CD4-positive, alpha-beta T cell treated with Interleukin-2 at 100 ng/mL for 4 hours (primary cell): ENCODE measurements at places on chromosomes 5 and 9.

DNA sequence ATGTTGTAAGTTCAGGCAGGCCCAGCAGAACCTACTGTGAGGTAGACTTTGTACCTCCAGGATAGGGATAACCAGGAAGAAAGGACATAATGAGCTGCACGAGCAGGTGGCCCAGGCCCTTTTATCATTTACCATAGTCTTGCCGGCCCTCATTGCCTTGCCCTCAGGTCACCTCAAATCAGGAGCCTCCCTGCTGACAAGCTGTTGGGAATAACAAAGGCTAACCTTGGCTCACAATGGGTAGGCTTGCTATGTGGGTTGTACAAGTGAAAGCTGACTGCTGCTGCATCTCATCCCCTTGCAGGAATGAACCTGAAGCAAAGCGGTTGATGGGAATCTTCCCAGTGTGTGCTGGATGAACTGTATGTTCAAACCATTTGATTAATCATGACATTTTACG, 159.5 kb upstream of the ACTBL2 start:
- no peak for DNase-seq

GRCh38 chr5:38681029-38681706, 124.7 kb upstream of the LIFR start:
- no peak for DNase-seq

DNA sequence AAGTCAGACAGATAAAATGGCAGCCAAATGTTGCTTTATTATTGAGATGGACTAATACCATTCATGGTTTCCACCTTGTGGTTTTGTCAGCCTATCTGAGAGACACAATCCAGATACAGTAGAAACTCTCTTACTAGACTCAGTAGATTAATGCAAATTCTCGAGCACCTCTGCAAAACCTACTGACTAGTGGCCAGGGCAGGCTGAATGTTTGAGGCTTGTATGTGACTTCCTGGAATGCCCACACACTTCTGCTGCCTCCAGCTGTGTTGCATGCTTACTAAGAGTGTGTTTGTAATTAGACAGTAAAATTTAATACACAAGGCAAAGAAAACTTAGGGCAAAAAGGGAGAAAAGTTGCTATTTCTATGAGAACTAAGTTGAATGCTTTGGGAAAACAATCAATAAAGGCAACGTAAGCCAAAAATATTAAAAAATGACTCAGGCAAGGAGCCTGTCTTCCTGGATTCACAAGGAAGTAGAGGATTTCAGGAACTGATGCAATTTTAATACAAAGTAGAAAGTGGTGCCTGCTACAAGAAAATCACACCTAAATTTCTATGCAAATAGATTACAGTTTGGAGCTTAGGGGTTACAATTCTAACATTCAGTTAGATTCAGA, 30.2 kb upstream of the CCNG1 start:
- DNase-seq, result no peak

DNA sequence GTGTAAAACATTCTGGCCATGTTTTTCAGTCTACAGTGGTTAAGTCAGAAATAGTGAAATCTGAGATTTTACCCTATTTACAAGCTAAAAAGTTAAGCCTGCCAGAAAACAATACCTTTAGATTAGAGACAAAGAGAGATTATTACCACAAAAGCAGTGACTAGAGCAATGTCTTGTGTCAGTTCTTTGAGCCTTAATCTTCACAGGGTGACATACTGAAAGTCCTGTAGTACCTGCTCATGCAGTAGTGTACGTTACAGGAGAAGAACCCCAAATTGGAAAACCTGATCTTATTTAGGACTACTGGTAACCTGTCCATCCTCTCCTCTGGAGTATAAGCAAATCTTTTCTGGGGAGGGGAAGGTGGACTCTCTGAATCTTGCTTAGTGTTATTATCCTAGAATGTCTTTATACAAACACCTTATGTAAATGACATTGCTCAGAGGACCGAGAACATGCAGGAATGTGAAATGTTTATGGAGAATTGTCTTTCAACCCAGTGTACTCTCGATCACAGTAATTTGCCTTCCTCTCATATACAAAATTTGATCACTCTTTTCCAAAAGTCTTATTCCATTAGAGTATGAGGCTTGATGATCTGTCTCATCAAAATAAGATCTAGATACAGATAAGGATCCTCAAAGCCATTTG, 55.7 kb downstream of the ERBIN start:
- DNase-seq, result no peak

DNA sequence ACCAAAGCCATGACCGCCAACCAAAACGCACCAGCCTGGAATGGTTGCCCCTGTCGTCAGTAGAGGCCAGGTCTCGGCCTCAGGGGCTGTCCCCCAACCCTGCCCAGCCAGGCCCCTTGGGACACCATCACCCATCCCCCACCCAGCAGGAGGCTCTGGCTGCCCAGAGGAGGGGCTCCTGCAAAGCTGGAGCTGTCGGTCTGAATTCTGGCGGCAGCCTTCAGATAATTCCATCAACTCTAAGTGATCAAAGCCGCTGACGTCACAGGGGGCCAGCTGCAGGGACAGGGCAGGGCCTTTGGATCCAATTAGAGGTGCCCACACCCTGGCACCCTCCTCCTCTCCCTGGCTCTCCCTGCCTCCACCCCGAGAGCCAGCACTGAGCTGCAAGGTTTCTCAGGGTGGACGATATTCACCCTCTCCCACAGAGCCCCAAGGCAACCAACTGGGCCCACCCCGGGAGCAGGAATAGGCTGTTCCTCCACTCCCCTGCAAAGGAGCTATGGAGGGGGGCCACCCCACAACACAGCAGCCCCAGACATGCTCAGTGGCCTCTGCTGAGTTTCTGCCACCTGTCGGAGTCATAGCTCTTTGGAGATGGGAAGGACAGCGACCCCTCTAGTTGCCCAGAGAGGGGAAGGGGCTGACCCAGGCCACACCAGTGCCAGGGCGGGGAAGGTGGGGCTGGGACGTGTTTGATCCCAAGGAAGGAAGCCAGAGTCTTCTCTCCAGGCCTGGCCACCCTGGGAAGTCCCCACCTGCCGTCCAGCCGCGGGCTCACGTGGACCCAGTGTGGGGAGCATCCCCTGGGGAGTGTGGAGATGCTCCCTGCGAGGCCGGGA, 78.4 kb downstream of the NTNG2 start:
- no peak for DNase-seq

DNA sequence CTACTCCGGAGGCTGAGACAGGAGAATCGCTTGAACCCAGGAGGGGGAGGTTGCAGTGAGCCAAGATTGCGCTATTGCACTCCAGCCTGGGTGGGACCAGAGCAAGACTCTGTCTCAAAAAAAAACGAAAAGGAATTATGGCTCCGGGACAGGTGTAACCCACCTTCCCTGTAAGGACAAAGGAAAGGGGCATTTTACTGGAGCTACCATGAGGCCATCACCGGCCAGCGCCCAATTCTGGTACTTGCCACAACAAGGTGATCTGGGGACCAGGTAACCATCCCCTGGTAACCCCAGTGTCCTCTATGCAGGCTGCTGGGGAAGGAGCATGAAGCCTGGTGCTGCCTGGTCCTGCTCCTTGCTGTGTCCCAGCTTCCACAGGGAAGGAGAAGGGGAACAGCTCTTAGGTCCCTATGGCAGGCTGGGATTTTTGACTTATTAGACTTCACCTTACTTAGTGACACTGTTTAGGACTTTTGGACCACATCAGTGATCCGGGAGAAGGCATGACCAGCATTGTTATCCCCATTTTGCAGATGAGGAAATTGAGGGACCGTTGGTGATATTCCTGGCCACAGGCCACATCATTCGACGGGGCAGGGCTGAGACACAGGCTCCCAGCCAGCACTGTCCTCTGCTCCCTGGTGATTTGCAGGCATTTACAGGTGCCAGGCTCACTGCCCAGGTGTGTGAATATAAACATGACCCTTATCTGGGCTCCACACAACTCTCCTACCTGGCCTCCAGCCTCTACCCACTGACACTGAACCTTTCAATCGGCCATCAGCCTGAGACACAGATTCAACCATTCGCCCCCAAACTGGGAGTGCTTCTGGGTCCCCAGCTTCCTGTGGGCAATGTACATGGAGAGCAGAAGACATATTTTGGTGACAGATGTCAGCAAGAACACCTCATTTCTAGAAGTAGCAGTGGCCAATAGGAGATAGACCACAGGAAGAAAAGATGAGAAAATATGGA, 26.5 kb upstream of the ABO start:
- DNase-seq, result no peak

- no peak for DNase-seq
Observed at GRCh38 chr5:65395526-65396155, 86.1 kb downstream of the ADAMTS6 start.

GRCh38 chr9:136327304-136327974, at the start of gene GPSM1:
GPSM1 (plus strand) TSS chr9:136327539; CDS start chr9:136327696, 157 bp downstream.
- DNase-seq, result peak; percentile 23

DNA sequence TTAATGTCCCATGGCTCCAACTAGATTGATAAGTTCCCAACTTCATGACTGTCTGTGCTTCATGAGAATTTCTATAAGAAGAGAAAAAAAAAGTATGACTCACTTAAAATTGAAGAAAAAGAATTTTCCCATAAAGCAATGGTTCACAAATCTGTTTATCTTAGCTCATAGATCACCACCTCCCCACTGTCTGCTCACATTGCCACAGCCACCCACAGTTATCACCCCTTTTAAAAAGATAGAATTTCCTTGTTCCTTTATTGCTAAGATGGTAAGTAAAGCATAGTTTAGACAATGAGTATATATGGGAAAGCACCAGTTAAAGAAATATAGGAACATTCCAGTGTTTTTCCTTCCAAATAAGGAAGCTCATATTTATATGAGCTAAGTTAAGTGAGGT, 67.1 kb downstream of the ALDH7A1 start:
- no peak for DNase-seq

DNA sequence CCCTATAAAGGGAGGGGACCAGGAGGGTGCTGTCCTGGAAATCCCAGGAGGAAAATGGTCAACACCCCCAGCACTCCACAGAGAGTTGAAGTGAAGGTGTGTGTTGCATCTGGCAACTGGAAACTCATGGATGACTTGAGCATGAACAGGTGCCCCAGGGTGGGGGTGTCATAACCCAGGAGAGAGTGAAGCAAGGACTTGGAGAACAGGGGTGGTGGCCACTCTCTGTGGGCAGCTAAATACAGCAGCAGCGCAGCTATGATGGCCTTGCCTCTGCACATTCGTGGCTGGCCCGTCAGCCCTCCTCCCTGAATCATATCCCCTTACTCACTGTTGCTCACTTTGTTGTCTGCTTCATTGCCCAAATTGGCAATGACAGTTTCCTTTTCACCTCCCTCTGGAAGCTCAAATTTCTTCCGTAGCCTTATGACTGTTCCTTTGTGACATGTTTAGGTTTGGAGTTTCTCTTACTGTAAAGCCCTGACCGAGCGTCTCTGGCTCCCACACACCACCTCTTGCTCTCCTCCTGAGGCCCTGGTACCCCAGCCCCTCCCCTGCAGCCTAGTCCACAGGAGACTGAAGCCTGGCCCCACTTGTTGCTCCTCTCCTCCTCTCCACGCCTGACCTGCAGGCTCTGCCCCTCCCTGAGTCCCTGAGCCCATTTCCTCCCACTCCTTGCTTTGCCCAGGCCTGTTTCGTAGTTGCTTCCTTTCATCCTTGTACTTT, 185.8 kb downstream of the CD180 start:
- no peak for DNase-seq

GRCh38 chr5:139251281-139251687, 42.3 kb upstream of the MATR3 start:
- DNase-seq, result peak; percentile 55

DNA sequence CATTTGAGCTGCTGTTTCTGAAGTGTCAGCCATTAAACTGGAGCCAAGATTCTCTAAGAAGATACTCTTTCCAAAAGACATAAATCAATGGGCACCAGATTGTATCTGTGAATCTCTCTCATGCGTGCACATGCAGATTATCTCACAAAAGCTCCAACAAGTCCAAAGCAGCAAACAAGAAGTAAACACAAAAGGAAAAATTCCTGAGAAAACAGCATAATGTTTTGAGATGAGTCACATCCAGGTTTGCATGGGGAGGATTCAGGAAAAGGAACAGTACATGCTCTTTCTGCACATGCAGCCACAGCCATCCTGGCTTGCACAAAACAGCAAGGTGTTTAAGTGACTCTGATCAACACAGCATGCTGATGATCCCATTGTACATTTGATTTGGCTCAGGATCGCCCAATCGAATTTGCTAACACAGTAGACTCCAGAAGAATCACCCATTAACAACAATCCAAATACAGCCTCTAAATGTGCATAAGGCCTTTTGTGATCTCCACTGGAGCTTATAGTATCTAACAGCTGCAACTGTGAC, 143.1 kb downstream of the ELAVL2 start:
- no peak for DNase-seq

- no peak for DNase-seq
Observed at GRCh38 chr5:31237174-31237573, 43.7 kb downstream of the CDH6 start.

DNA sequence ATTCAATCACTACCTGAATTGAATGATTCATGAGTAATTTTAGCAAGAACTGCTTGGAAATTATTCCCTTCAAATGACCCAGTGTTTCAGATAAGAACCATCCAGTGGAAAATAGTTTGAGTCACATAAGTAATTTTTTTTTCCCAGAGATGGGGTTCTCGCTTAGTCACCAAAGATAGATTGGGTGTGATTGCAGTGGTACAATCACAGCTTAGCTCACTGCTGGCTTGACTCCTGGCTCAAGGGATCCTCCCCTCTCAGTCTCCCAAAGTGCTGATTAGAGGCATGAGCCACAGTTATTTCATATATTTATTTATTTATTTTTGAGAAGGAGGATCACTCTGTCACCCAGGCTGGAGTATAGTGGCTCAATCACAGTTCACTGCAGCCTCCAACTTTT, 574.5 kb upstream of the ARRDC3 start:
- DNase-seq, result no peak

- DNase-seq, result no peak
Observed at GRCh38 chr9:26357803-26358344, 534.7 kb downstream of the CAAP1 start.

- DNase-seq, result peak; percentile 32
Observed at GRCh38 chr5:111072949-111073682, 1.6 kb downstream of the TSLP start.

- peak; percentile 44 for DNase-seq
Observed at GRCh38 chr9:79592726-79593493, 21.1 kb downstream of the TLE4 start.

DNA sequence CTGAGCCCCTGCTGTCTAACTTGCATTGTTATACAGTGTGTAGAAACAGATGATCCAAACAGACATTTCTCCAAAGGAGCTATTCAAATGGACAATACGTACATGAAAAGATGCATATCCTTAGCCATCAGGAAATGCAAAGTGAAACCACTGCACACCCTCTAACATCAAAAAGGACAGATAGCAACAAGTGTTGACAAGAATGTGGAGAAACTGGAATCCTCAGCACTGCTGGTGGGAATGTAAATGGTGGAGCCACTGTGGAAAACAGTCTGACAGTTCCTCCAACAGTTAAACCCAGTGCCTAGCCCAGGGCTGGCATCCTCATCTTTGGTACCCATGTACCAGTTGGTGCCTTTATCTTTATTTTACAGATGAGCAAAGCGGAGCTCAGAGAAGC, 8.5 kb downstream of the ORM2 start:
- DNase-seq, result no peak

DNA sequence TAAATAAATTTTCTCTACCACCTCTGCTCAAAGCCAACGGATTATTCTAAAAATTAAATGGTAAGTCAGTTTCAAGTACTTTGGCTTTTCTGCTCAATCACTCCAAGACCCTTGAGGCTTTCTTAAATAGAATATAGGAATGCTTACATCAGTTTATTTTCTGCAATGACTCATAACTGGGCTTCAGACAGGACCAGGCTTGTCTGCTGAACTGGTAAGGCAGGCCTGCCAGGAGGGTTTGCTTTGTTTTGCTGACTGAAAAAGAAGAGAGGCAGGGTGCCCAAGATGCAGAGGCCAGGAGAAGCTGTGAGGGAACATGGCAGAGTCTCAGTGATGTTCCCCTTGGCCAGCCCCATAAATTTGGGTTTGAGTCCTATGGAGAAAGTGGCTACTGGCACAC, 60.3 kb upstream of the EPB41L4A start:
- DNase-seq, result no peak
